Glomerular endothelial cell (primary cell): ENCODE measurements at places on chromosomes 13 and 19.

GRCh38 chr13:108525827-108526226 is 103.6 kb upstream of the MYO16 start:
- no peak for DNase-seq

DNA sequence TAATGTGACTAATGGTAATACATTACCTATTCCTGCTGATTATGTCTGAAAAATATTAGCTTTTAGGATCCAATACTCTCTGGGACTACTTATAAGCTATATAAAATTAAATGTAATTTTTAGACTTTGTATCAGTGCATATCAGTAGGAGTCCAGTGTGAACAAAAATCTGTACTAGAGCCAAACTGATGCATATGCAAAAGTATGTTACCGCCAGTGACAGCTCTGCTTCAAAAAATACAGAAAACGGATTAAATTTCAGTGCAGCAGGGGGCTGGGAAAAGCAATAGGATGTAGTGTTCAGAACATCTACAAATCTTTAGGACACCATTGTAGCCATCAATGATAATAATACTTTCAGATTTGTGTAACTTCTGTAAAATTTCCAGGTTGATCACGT is 385.5 kb downstream of the DACH1 start:
- DNase-seq, result no peak

- no peak for DNase-seq
Observed at GRCh38 chr19:49814010-49814409, 918 bp upstream of the FUZ start.

- DNase-seq, result no peak
Observed at GRCh38 chr13:27372896-27373295, 51.5 kb upstream of the GTF3A start.
